Suppressor macrophage treated with lipopolysaccharide for 1 hour (primary cell): ENCODE measurements at places on chromosomes 12 and 14.

DNA sequence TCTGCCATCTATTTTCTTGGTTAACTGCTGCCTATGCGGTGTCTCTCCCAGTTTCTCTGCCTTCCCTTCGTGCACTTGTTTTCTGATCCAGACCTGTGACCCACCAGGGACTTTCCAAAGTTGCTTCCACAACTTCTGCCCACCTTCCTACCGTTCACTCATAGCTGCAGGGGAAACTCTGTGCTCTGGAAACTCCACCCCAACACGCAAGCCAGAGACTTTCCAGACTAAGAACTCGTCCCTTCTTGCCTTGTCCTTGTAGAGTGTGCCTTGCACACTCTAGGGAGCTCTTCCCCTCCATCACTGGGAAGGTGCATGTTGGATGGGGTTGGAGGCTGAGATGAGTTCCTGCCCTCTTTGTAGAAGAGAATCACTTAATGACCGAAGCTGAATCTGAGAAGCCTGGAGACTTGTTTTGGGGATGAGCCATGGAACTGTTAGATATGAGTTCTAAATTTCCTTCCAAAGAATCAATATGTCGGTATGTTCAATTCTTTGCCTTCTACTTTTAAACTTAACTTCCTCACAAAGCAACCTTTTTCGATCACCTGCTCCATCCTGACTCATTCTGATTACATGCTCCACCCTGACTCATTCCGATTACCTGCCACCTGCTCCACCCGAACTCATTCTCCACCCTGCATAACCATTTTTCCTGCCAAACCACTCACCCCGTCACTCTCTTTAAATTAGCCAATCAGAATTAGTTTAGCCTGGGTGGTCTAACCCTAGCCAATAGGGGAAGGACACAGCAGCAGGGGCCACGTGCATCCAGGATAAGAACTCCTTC, 82.1 kb upstream of the CAPRIN2 start:
- DNase-seq: no peak

DNA sequence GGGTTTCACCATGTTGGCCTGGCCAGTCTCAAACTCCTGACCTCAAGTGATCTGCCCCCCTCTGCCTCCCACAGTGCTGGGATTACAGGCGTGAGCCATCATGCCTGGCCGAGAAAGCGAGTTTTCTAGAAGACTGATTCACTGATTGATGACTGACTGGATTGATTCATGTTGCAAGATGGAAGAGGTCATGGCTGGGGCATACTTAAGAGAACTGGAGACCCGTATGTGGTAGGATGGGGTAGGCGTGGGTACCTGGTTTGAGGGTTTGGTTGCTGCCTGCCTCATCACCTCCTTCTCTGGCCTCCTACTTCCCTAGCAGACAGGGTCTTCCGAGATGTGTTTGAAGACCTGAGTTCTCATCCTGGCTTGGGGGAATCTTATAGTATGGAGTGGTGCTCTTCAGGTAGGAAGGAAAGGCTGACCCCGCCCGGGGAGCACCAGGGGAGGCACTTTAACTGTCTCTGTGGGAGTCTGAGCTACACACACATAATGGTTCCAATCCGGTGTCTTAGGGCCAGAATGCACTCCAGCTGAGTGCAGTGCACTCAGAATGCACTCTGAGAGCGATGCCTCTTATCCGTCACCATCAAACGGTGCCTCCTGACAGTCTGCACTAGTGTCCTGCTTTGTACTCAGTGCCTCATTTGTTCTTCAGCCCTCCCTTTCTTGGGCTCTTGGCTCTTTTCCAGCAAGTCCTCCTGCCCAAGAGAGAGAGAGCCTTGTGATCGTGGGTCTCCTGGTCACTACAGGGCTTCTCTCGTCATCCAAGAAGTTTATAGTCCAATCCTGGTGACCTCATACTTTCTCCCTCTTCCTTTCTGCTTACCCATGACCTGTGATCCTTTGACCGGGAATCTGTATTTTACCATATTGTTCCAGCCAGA, 19.7 kb downstream of the PLEKHG3 start:
- DNase-seq: no peak

- DNase-seq: no peak
Observed at GRCh38 chr12:98901189-98901588, 256.1 kb downstream of the APAF1 start.

DNA sequence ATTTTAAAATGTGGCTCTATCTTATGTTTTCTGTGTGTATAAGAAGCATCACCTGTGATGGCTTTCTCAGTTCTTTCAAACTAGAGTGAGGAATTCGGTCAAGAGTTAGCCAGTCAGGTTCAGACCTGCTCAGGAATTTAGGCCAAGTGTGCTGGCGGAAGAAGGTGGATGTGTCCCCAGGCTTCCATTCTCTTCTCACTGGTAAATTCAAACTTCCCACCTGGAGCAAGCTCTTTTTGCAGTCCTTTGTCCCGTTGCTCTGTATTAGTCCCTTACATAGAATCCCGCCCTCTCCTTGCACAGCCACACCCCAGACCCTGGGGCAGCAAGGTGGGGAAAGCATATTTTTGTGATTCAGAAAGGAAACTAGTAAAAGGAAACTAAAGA, 124.7 kb upstream of the PWP1 start:
- DNase-seq: no peak

DNA sequence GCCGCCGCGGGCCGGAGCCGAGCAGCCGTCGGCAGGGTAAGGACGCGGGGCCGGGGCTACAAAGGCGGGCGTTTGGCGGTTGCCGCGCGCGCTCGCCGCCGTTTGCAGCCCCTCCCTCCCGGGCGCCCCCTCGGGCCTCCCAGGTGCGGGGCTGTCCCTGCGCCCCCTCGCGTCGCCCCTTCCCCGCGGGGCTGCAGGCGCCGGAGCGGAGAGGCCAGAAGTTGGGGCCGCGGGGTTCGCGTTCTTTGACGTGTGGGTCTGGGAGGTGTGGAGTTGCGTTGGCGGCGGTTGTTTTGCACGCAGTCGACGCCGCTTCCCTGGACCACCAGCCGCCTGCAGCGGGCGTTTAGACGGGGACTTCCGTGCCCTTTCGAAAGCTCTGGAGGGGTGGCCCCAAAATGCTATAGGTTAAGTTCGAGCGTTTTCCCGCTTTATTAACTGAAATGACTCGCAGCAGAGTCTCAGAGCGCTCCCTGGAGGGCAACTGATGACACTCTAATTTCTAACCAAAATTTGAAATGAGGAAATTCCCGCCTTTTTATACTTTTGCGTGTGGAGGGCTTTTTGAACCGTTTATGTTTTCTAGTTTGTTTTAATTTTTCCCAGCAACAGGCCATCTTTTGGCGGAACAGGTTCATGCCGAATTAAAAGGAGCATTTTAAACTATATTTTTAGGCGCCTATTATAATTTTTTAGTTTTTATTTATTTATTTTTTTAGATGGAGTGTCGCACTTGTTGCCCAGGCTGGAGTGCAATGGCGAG, 902 bp downstream of the TMPO start:
- DNase-seq: peak; percentile 92

- DNase-seq: no peak
Observed at GRCh38 chr12:6947615-6948014, 3.5 kb upstream of the PTPN6 start.

DNA sequence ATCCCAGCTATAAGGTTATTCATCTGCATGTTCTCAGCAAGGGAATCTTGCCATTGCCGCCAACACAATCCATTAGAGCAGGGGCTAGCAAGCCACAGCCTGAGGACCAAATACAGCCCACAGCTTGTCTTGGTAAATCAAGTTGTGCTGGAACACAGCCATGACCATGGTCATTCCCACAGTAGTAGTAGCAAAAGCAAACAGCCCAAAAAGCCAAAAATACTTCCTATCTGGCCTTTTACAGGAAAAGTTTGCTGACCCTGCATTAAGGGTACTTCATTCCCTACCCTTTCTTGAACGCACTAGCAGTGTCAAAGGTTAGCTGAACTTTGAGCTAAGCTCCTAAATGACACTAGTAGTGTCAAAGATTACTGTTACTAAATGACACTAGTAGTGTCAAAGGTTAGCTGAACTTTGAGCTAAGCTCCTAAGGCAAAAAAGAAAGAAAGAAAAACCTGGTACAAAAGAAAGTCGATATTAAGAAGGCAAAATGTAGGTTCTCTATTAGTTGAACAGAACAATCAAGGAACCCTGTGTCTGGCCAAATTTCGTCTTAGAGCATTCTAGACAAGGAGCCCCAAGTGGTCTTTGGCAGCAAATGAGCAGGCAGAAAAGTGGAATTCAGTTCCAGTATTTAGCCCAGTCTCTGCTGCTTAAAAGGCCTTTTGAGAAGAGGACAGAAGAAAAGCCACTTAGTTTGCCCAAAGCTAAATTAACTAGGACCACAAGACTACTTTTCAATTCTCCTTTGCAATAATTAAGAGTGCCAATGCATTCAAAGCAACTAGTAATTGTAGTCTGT, 67.7 kb downstream of the NT5DC3 start:
- DNase-seq: no peak

DNA sequence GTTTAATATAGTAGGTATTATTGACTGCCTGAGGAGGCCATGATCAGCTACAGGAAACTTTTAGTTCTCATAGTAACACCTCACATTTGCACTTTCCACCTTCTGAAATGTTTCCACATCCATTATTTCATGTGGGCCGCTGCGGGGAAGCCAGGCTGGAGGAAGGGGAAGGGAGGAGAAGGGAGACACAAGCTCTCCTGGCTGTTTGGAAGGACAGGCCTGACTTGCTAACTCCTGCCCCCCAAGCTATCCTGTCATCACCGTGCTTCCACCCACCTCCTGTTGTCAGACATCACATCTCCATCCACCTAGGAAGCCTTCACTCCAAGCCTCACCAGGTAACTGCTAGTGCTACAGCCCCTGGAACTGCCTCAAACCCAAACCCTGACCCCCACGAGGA, 9.5 kb downstream of the DPF3 start:
- DNase-seq: no peak

- DNase-seq: no peak
Observed at GRCh38 chr14:103547941-103548462, 14.5 kb downstream of the BAG5 start.

- DNase-seq: no peak
Observed at GRCh38 chr12:27394676-27395075, 51.9 kb upstream of the SMCO2 start.

DNA sequence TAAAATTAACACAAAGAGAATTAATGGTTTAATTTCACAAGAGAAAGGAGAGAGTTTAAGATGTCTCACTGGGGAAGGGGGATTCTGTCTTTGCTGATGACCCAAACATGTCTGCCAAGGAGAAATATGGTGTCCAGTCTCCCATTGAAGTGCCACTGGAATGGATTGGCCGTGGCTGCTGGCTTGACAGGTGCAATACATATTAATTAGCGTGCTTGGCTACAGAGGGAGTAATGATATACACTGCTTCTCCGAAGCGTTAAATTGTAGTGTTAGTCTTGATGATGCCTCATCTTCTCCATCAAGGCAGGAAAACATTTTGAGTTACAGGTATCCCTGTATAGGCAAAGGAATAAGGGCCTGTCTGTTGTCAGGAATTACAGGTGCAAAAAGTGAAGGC, 393.4 kb upstream of the TMPO start:
- DNase-seq: no peak

GRCh38 chr12:9667403-9668160, 1.9 kb upstream of the CLEC2D start:
- peak; percentile 27 for DNase-seq

DNA sequence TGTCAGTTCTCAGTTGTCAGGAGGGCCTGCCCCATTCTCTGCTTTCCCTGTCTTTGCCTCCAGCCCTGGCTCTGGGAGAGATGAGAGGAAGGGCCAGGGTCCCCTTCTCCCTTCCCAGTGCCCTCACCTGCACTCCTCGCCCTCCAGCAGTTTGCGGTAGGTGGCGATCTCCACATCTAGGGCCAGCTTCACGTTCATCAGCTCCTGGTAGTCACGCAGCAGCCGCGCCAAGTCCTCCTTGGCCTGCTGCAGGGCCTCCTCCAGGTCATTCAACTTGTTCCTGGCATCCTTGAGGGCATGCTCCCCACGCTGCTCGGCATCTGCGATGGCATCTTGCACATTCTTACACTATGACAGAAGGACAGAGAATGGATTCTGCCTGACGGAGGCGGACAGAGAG, 5.4 kb downstream of the KRT2 start:
- no peak for DNase-seq

- DNase-seq: peak; percentile 81
Observed at GRCh38 chr12:75814851-75815754, 216.5 kb downstream of the PHLDA1 start.

GRCh38 chr14:53963320-53964227, 6.9 kb upstream of the BMP4 start:
- no peak for DNase-seq

DNA sequence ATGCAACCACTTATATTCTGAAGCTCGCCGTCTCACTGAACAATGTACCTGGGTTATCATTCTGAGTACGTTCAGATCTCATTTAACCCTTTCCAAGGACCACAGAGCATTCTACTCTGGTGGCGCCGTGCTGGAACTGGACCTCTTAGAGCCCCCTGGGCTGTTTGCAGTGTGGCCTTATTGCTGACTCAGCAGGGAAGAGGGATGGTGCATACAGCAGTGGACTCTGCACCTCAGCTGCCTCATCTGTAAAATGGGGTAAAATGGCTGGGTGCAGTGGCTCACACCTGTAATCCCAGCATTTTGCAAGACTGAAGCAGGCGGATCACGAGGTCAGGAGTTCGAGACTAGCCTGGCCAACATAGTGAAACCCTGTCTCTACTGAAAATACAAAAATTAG, 2.9 kb downstream of the ALDH2 start:
- DNase-seq: no peak

- no peak for DNase-seq
Observed at GRCh38 chr14:54085841-54086240, 129.2 kb upstream of the BMP4 start.

DNA sequence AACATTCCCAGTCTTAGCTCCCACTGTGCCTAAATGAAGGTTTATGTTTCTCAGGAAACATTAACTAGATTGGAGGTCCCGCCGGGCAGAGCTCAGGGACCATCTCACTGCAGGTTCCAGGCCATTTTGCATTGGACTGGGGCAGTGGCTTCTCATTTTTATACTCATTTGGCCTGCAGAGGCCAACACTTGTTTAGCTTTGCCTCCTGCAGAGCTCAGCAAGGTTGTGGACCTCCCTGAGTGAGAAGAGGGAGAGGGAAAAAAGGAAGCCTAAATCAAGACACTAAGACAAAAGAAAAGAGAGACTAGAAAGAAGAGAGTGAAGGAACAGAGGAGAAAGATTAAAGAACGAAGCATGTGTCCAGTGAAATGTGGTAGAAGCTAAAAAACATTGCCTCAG, 280.3 kb downstream of the AKAP6 start:
- no peak for DNase-seq

- no peak for DNase-seq
Observed at GRCh38 chr12:12721814-12722434, 4.8 kb downstream of the CDKN1B start.

DNA sequence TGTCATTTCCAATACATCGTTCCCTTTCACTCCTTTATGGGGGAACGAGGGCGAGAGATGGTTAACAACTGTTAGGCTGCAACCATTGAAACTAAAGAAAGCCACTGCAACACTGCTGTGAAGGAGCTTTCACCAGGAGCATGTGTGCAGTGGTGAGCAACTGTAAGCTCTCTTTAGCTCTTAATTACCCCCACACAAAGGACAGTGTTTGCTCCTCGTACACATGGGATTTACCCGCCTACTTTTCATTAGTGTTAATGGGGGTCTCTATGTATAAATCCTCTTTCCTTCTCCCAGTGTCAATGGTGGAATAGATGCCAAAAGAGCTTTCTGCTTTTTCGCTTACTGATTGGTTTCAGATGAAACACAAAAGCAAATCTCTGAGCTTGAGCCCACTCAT, 343.1 kb downstream of the FLRT2 start:
- no peak for DNase-seq
